ENCODE measurements at places on chromosomes 11 and 22.

DNA sequence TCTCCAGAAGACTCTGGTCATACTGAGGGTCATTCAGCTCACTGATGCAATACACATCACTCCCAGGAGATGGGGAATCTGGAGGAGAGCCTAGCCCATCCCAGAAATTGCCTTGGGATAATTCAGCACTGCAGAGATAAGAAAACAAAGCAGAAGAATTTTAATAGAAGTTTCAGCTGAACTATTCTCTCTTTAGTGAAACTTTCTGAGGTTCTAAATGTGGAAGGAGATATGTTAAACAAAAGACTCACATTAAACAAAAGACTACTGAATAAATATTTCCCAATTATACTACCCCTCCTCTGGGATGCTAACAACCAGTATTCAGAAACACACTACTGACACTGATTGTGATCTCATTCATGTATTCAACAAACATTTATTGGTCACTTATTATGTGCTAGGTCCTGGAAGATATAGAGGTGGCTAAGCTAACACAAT, 47.8 kb downstream of the C2CD3 start:
- DNase-seq: no peak

- DNase-seq: no peak
Observed at GRCh38 chr11:34680918-34681586, 60.2 kb downstream of the EHF start.

GRCh38 chr11:9639099-9639498, 24.8 kb upstream of the SWAP70 start:
- DNase-seq: no peak

- DNase-seq: no peak
Observed at GRCh38 chr11:27722953-27723344, 22.7 kb upstream of the BDNF start.

- DNase-seq: no peak
Observed at GRCh38 chr11:65854161-65854592, 3.8 kb downstream of the CFL1 start.

- no peak for DNase-seq
Observed at GRCh38 chr11:123233975-123234334, 38.9 kb upstream of the CLMP start.

DNA sequence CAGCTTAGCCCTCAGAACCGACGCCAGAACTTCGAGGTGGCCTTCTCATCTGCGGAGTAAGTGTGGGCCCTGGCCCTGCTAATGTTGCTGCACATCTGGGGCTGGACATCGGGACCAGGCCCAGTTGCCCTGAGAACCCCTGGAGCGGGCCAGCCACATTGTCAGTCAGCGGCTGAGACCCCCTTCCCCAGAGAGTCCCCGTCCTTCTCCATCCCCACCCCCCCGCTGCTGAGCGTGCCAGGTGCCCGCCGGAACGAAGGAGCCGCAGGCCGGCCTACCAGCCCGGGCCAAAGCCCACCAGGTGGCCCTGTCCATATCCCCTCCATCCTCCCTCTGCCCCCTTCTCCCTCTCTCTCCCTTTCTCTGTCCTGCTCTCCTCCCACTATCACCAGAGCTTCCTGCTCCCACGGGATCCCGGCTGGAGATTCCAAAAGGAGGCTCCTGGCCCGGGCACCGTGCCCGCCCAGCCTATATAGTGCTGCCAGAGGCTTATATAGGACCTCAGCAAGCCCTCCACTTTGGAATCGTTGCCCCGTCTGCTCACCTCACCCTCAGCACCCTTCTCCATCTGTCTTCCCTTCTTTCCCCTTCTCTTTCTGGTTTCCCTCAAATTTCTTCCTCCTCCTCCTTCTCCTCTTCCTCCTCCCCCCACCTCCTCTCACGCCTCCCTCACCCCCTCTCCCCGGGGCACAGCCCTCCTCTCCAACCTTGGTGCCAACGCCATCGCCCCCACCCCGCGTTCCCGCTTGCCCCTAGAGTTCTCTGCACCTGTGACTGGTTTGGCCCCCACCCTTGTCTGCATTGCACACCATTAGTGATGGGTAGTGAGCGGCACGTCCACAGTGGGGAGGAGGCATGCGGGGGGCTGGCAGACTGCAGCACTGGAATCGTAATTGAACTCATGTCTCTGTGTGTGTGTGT, 7.3 kb downstream of the SELENOM start:
- DNase-seq: no peak

GRCh38 chr11:35655856-35656255, 6.7 kb upstream of the TRIM44 start:
- DNase-seq: no peak

DNA sequence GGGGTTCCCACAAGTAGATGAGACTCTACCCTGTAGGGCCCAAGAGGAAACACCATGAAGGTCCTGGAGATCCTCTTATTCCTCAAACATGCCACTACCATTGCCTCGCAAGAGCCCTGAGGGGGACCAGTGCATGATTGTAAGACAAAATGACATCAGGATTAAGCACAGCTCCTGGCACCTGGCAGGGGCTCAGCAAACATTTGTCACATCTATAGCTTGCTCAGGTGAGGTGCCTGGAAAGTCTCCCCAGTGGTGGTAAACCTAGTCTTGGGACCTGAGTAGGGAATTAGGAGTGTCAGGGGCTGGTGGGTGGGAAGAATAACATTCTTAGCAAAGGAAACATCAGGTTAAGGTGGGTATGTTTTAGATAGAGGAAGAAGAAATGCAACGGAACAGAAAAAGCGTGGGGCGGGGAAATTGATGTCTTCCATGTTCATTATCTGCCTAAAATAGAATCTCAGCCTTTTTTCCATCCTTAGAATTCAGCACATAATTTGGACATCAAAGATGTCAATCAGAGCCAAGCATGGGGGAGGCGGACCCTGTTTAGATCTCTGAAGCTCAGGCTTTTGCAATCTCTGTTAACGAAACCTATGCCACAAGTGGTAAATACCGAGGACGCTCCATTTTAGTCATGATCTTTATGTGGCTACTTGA, 924 bp downstream of the YPEL1 start:
- DNase-seq: no peak

DNA sequence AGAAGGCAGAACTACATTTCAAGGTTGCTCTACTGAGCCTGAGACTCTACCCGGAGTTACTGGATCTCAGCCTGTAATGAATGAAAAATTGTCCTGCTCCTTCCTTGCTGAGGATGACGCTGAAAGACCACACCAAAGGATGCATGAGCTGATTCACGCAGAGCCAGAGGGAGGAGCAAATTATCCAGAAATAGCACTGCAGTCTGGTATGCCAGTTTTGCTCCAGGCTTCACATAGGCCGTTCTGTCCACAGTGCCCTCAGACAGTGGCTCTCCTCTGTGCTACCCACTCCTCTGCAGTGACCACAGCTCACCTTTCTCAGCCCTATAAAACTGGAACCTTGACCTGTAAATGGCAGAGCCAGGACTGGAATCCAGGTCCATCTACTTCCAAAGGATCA, 79.3 kb upstream of the GALNT18 start:
- no peak for DNase-seq

GRCh38 chr11:28697920-28698827, 590.0 kb downstream of the METTL15 start:
- no peak for DNase-seq

DNA sequence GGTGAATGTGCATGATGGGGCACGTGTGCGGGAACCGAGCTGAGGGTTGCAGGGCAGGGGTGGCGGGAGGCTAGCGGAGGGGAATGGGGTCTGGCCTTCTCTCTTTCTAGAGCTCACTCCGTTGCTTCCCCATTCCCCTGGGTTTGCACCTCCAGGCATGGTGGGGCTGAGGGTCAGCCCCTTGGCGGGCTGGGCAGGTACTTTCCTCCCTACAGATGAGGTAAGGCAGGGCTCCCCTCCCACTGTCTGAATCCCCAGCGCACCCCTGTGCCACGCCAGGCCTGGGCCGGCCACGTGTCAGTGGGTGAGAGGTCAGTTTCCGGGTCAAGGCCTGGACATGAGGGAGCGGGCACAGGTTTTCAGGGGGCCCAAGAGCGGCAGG, 8.9 kb downstream of the SUSD2 start:
- no peak for DNase-seq

DNA sequence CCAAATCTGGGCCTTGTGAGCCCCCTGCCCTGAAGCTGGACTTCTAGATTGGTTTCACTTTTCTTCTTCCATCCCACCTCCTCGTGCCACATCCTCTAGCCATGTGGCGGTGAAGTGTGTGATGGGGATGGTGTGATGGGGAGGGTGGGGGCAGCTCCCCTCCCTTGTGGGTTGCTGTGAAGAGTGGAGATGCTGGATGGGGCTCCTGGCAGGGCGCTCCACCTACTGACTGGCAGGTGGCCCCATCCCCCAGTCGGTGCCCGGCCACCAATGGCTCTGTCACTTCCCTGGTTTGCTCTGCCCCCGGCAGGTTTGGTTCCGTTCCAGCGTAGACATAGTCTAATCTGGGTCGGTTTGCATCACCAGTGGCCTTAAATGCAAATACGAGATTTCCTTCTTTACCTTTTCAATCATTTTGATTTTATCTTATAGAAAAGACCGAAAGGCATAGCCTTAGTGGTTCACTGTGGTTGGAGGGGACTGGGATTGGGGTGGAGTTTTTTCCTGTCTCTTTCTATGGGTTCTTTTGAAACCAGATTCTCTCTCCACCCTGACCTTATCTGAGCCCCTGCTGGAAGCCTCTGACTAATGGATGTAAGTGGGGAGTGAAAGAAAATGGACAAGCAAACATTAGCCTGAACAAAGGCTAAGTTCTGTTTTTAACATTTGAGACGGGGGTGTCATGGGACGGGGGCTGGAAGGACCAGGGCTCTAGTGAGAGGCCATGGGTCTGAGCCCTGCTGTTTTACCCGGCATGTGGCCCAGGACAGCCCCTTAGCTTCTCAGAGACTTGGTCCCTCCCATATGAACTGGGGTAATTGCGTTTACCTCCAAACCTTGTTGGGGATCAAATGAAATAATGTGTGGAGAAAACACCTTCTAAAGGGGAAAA, 149.3 kb downstream of the CACNA1I start:
- DNase-seq: no peak

- DNase-seq: no peak
Observed at GRCh38 chr22:47121791-47122190, 359.3 kb downstream of the TBC1D22A start.

DNA sequence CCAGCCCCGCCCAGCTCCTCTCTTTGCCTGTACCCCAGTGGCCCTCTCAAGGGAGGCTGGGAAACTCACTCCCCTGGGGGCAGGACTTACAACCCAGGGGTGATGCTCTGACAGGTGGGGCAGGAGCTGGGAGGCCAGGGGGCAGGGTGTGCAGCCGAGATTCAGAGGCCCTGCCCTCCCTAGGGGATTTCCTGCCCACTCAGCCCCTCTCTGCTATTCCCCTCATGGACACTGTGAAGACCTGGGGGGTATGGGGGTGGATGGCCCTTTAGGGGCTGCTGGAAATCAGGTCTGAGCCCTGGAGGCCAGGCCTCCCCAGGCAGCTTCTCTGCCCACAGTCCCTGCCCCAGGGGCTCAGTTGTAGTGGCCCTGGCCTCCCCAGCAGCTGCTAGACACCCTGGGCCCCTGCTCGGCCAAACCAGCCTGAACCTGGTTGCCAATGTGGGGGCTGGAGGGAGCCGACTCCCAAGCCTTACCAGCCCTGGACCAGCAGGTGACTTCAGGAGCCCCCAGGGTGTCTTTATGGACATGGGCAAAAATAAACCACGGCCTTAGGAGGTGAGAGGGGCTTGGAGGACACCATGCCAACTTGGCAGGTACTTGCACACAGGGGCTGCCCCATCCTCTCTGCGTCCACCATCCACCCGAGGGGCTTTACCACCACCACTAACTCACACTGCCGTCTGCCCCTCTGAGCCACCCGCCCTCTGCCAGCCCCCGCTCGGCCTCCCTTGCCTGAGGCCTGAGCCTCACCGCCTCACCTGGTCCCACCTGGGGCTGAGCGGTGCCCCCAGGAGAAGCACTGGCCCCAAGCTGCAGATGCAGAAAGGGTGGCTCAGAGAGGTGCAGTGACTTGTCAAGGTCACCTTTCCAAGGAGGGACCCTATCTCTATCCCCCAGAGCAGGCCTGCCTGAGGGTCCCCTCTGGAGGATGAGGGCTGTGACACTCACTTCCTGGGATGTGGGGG, 2.8 kb upstream of the PHLDA2 start:
- no peak for DNase-seq

GRCh38 chr11:118953265-118953664, 2.8 kb upstream of the UPK2 start:
- no peak for DNase-seq

All from left renal cortex interstitium (tissue), 4 donors.